Mesenteric fat pad (tissue), 1 donor: ENCODE measurements at places on chromosomes 11 and 22.

- DNase-seq, result no peak
Observed at GRCh38 chr11:92794783-92795182, 174.7 kb upstream of the MTNR1B start.

GRCh38 chr11:34358258-34358727 lies 483 bp upstream of the ABTB2 start:
- DNase-seq, result no peak

GRCh38 chr11:16098526-16099205 lies 257.7 kb downstream of the SOX6 start:
- no peak for DNase-seq

DNA sequence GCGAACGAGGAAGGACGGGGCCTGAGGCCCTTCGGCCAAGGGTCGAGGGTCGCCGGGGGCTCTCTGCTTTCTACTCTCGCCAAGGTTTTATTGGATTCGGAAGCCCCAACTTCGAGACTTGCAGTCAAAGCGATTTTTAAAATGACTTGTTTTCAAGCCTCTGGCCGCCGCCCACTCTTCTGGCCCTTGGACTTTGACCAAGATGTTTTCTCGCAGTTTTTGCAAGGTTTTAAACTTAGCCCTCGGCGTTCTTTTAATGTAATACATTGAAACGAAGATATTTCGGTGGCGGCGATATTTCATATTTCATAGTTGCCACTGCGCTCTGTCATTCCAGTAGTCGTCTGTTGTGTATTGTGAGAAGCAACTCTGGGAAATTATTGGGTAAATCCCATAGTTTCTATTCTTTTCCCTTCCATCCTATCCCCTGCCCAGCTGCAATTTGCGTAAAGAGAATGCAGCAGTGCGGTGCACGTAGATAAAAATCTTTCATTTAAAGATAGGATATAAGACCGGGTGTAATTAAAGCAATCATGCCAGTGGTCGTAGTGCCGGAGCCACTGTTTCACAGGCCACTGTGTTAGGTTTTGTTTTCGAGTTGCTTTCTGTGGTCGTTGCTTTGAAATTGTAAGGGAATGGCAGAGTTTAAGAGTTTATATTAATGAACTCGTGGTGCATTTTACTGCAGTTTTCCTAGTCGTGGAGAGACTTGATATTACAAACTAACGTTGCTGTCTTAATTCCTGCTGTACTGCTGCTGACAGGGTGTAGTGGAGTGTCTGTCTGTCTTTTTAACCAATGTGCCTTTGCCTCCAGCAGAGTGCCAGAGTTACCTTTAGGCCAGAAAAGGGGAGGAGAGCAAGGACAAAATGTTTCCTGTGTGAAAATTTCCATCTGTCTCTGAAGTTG lies 702 bp downstream of the BIRC2 start:
- no peak for DNase-seq

GRCh38 chr11:74276581-74276980 lies 34.9 kb downstream of the P4HA3 start:
- DNase-seq, result no peak

DNA sequence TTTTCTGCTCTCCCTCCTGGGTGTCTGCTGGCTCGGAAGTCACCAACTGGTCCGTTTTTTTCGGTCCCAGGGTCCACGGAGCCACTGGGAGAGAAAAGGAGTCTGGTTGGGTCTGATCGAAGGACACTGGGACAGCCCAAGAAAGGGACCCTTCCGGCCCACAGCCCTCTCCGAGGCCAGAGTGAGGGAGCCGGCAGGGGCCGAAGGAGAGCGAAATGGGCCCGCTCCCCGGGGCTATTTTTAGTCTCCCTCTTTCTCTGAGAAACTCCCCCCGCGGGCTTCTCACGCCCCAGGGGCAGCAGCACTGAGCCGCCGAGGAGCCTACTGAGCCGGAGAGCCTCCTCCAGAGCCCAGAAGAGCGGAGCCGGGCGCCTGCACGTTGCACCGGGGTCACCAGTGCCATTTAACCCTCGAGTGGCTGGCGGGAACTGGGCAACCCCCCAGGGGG lies 1.9 kb downstream of the ESAM start:
- DNase-seq, result no peak

GRCh38 chr11:35629511-35629910 lies 11.3 kb downstream of the FJX1 start:
- DNase-seq, result no peak

GRCh38 chr22:39839917-39840510 lies 53.5 kb downstream of the ENTHD1 start:
- no peak for DNase-seq

DNA sequence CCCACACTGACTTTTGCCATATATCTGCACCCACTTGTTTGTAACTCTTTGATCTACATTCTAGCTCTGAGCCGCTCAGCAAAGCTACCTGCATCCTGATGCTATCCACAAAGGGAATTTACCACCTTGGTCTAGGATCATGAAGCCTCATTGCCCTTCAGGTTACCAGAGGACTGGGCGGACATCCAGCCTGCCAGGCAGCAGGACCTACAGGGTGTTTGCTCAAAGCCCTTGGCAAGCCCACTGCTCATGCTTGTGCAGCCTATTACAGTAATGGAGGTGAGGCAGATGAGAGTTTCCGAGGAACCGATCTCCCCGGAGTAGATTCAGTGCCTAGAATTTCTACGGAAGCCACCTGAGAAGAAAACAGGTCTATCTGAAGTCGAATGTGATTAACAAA lies 417.2 kb downstream of the OPCML start:
- DNase-seq, result no peak

DNA sequence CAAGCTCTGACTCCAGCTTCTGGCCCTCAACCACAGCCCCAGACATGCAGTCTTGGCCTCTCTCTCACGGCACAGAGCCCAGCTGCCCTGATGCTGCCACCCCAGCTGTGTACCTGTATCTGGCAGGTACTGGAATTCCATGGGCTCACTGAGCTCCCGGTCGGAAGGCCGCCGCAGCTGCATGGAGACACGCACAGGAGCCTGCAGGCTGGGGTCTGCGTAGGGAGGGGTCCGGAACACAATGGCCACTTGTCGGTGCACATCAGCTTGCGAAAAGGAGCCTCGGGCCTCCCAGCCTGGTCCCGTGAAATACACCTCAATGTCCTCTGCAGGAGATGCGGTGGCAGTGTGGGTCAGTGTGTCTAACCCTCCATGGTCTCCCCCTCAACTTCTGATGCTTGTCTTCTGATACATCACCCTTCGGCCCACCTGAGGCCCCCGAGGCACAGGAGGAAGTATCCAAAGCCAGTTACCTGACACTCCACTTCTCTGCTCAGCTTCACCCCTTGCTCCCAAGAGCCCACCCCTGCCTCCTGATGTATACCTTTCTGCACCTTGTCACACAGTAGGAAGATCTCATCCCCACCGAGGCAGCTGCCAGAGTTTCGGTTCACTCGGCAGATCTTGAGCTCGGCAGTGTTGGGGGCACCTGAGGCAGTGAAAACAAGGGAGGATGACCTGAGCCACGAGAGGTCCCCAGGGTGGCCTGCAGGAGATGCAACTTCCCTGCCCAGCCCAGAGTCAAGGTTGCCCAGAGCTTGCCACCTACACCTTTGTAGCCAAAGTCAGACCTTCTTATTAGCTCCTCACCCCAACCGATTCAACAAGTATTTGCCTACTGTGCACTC lies 4.3 kb downstream of the RELA start:
- no peak for DNase-seq

- DNase-seq, result no peak
Observed at GRCh38 chr11:103892603-103893002, 143.8 kb upstream of the DDI1 start.

GRCh38 chr11:119739021-119739703 lies 10.2 kb upstream of the NECTIN1 start:
- DNase-seq, result no peak

DNA sequence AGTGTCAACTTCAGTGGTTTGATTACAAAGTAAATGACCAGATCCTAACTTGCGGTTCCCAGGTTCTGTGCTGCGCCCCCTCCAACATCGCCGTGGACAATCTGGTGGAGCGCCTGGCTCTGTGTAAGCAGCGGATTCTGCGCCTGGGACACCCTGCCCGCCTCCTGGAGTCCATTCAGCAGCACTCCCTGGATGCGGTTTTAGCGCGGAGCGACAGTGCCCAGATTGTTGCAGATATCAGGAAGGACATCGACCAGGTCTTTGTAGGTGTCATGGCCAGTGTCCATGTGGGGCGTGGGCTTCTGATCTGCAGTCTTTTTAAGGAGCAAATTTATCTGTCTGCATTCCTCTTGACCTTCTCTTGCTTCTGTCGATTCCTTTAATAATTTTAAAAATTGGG lies 11.1 kb downstream of the IGHMBP2 start:
- DNase-seq, result no peak

GRCh38 chr11:93905384-93905783 lies 55.0 kb upstream of the VSTM5 start:
- no peak for DNase-seq
